ENCODE measurements at places on chromosomes 5 and 9.

DNA sequence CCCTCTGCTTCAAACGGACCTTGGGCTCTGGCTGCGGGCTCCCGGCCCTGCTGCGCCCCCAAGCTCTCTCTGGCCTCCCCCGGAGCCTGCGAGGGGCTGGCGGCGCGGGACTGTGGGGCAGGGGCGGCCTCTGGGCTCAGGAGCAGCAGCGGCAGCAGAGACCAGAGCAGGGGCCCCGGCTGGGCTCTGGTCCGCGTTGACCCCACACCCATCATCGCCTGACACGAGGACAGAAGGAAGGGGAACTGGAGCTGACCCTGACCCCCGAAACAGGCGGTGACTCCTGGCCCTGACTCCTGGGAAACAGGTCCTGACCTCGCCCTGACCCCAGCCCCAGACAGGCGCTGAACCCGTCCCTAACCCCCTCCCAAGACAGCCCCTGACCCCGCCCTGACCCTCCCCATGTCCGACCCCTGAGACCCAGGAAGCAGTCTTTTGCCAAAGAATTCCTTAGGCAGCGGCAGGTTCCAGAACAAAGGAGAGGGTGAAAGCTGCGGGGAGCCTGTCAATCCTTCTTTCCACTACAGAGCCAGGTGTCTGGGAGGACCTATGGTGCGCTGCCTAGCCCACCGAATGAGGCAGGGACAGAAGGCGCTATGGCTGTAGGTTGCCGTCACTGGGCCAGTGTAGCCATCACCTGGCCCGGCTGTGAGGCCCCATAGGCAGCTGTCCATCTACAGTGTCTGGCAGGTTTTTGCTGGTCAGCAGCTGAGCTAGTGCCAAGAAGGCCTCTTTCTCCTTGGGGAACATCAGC, 74.7 kb upstream of the SPTLC1 start:
- DNase-seq: no peak

DNA sequence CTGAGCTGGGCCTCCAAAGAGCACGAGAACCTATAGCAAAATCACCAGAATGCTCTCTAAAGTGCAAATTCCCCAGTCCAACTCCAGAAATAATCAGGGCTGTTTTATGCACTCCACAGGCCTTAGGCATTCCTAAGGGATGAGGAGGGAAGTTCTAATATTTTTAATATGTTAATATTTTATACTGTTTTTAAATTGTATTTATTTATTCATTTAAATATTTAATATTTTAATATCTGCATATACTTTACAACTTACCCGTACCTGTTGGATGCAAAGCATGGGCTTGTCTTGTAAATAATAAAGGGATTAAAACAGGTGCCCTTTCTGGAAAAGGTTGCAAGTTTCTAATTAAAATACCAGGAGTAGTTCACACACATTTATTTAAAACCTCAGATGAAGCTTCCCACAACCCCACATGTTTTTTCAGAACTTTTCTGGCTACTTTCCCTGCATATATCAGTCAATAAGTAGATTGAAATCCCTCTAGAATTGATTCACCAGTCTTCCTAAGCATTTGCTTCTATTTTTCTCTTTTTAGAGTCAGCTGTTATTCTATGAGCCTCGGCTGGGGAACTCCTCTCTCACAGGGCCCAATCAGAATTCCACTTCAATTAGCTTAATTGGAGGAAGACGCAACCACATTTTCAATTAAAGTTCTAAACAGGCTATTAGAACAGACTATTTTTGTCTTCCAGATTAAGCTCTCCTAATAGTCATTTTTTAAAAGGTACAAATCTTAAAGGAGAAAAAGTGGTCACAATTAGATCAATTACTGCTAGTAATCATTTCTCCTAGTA, 140.8 kb downstream of the CDH6 start:
- no peak for DNase-seq

DNA sequence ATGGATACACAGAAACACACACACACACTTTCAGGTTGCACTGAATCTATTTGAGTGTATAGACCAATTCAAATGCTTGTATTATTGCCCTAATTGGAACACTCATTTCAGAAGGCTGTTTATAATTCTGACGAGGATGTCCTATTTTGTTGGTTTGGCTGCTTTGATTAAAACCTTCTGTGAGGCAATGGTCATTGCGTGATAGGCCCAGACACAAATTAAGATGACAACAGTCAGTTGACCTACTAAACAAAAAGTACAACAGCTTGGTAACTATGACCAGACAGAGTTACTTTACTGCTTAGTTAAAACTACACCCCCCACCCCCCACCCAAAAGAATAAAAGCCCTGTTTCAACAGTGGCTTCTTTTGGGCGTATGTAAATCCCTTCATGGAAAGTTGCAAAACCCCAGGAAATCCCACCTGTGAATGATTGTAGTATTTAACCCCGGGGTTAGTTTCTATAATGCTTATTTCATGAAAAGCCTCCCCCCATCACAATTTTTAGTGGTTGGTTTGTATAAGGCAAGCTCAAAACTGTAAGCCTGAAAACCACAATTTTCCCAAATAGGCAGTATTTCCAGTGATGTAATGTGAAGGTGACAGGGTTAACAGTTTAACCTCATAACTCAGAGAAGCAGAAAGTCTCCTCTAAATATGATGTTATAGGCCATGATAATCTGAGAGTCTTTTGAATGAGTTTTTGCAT, 340.8 kb downstream of the FGF10 start:
- DNase-seq: no peak

DNA sequence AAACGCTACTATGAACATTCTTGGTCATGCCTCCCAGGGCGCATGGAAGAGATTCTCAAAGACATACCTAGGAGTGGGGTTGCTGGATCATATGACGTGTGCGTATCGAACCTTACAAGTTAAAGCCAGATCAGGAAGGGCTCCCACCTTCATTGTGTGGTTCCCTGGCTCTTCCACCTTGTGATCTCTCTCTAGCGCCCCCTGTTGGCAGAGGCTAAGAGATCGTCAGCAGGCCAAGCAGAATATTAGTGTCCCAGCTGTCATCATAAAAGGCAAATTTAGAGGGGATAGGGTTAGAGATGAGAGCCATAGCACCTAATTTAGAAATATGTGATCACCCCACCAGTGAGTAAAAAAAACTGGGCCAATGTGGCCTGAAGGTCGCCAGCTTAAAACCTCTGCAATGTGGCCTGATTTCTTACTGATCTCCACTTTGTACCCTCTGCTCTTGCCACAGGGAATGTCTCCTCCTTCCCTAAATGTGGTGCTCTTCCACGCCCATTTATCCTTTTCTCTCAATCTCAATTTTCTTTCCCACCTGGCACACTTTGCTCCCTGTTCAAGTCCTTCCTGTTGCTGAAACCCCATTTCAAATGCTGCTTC, 91.7 kb upstream of the SHB start:
- no peak for DNase-seq

- no peak for DNase-seq
Observed at GRCh38 chr5:117347280-117347679, 772.7 kb upstream of the SEMA6A start.

DNA sequence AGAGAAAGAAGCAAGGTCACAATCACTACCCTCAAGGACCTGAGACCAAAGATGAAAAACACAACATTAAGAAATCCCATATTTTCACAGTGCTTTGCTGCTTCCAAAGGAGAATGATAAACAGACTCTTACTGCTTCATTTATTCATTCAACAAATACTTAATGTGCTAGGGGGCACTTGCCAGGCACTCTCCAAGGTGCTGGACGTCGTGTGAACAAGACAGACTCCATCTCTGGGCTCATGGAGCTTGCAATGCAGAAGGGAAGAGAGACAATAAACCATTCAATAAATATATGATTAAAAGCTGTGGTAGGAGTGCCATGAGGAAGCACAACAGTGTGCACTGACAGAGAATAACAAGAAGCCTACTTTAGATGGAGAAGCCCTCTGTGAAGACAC, 327.7 kb downstream of the CDK5RAP2 start:
- DNase-seq: no peak

- DNase-seq: no peak
Observed at GRCh38 chr5:43348207-43348606, 35.0 kb upstream of the HMGCS1 start.

DNA sequence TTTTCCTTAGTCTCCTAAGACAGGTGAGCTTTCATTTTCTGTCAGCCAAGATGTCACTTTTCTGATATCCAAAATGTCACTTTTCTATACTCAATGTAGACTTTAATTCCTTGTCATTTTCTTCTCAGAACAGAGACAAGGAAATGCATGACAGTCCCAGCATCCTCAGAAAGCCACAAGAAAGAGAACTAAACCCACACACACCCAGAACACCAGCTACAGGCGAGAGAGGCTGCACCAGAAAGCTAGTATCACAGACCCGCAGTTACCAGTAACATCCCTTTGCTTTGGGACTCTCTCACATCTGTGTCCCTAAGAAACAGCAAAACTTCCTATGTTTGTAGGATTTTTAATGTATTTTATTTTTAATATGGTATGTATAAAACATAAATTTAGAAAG, 17.1 kb downstream of the TRMO start:
- DNase-seq: no peak

GRCh38 chr5:152171888-152172287, 233.2 kb downstream of the NMUR2 start:
- DNase-seq: no peak

GRCh38 chr5:53127107-53127506, 17.6 kb upstream of the MOCS2 start:
- DNase-seq: no peak

- DNase-seq: peak; percentile 31
Observed at GRCh38 chr5:136133222-136133921, 727 bp downstream of the SMAD5 start.

GRCh38 chr5:169390265-169390664, 89.3 kb upstream of the SLIT3 start:
- DNase-seq: no peak

GRCh38 chr9:119968836-119969707, 599.8 kb upstream of the BRINP1 start:
- DNase-seq: no peak

DNA sequence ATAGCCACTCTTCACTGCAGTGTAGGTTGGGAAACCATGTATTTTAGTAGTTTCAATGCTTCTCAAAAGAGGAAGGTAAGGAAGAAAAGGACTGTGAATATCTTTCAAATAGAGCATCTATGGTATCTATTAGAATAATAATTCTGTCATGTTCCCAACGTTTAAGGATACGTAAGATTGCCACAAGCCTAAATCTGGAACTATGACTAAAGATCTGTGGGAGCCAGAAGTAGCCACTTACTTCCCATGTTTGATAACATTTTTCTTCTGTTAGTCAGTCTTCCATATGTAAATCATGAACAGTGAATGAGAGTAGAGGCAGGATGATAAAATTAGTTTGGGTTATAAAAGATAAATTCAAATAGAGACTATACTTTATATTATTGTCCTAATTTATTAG, 16.3 kb upstream of the MROH2B start:
- no peak for DNase-seq

DNA sequence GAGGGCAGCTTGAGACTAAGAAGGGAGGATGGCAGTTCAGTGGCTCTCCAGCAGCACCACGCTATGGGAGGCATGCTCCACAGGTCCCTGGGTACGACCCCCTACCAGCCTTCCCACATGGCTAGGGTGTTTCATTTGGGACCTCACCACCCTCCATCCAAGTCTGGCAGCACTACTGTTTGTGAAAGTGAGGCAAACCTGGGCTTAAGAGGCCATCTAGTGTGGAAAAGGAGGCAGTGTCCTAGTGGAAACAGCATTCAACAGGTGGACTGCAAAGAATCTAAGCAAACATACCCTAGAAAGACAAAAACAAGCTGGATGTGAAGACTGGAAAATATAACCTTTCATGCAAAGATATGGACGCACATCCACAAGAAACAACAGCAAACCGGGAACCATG, 4.8 kb upstream of the C5orf47 start:
- no peak for DNase-seq

DNA sequence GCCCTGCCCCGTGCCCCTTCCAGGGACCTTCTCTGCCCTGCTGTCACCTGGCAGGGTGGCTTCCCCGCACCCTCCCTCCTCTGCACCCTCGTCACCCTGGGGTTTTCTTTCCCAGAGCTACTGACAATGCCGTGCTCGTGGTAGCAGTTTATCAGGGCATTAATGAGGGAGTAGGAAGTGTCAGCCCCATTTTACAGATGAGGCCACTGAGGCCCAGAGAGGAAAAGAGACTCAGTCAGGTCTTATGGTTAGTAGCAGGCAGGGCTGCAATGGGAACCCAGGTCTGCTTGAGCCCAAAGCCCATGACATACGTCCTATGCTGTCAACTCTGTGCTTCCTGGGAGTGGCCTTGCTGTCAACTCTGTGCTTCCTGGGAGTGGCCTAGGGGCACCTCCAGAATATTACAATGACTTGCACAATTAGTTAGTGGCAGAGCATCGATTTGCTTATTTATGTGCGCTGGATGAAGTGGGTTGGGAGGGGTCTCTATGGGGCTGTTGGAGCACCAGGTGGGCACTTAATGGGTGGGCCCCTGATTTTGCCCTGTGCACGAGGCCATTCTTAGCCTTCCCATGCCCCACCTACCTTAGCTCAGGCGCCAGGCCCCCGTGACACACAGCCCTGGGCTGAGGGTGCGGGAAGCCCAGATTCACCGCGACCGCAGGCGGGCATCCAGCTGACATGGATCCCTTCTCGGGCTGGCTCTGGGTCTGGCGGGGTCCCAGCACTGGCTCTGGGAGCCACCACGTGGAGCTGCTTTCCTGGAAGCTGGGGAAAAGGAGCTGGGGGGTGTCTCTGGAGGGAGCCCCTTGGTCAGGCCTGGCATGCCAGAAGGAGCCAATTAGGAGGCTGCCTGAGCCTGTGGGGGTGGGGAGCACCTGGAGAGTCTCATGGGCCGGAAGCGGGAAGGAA, 82.0 kb upstream of the ORM1 start:
- no peak for DNase-seq

- no peak for DNase-seq
Observed at GRCh38 chr9:128723352-128723865, 518 bp downstream of the ZDHHC12 start.

GRCh38 chr9:89791754-89792153, 186.9 kb downstream of the GADD45G start:
- DNase-seq: no peak

DNA sequence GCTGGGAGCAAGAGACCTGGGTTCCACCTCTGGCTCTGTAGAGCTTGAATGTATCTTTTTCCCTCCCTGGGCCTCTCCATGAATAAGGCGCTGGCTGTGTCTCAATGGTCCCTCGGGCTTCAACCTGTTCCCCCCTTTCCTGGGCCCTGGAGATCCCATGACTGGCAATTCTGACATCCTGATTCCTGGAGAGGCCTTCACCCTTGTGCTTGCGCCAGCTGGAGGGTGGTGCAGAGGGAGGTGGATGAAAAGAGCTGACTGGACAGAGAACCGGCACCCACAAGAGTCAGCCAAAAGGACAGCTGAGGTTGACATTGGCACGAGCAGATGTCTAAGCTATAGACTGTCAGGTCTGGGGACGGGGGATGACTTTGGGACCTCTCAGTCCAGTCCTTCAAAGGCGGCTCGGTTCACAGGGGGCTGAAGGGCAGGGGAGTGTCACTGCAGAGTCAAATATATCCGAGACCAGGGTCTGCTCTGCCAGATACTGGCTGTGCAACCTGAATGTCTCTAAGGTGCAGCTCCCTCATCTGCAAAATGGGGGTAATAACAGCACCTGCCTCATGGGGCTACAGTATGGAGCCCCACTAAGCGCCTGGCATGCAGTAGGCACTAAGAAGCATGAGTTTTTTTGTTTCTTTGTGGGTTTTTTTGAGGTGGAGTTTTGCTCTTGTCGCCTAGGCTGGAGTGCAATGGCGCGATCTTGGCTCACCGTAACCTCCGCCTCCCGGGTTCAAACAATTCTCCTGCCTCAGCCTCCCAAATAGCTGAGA, 13.8 kb downstream of the DNM1 start:
- DNase-seq: no peak

- DNase-seq: no peak
Observed at GRCh38 chr9:135350003-135350315, 129.6 kb upstream of the PPP1R26 start.

- DNase-seq: no peak
Observed at GRCh38 chr9:35557320-35557719, 47.7 kb upstream of the TESK1 start.

GRCh38 chr9:130770679-130771442, 64.2 kb upstream of the ABL1 start:
- no peak for DNase-seq

All from left renal pelvis (tissue), 4 donors.